ENCODE measurements at places on chromosomes 7 and 10. TPM values are rescaled to one million over a fixed set of nuclear protein-coding genes. Genes with fewer than 3 reads are reported as not detected.

Gene OR2A12
- not detected for total RNA-seq

Gene SEC61G
- 238 TPM for total RNA-seq

Gene DGKB
- 0.44 TPM for total RNA-seq

DNA sequence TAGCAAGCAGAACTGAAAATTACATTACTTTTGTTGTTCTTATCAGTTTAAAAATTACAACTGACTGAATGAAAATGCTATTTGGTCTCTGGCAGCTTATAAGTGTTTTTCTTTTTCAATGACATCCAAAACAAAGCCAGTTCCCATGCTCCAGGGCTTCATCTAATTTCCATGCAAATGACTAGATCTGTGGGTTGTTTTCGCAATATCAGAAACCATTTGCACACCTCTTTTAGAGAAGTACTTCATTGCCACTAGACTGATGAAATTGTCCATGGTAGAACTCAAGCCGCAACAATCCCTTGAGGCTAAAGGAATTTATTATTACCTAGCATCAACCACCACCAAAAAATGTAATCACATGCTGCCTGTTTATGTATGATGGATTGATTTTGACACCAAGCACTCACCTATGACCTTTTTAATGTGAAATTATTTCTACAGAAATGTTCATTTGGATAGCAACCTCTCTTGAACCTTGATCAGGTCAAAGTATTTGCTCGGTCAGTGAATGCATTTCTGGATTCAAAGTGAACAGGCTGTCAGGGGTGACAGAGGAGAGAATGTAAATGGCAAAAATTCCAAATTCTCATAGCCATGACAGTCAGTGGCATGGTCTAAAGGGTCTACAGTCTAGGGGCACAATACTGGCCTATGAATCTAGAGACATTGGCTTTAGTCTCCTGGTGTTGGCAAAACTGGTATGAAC lies 769.3 kb downstream of the SORCS1 start:
- no peak for DNase-seq

- DNase-seq: no peak
Observed at GRCh38 chr7:144955422-144955821, 119.6 kb upstream of the TPK1 start.

Measured in breast epithelium (tissue), 4 donors.